ENCODE measurements at places on chromosomes 13 and 19. TPM values are rescaled to one million over a fixed set of nuclear protein-coding genes. Genes with fewer than 3 reads are reported as not detected.

GRCh38 chr13:82797876-82798275 lies 1084.4 kb downstream of the SLITRK1 start:
- no peak for DNase-seq

DNA sequence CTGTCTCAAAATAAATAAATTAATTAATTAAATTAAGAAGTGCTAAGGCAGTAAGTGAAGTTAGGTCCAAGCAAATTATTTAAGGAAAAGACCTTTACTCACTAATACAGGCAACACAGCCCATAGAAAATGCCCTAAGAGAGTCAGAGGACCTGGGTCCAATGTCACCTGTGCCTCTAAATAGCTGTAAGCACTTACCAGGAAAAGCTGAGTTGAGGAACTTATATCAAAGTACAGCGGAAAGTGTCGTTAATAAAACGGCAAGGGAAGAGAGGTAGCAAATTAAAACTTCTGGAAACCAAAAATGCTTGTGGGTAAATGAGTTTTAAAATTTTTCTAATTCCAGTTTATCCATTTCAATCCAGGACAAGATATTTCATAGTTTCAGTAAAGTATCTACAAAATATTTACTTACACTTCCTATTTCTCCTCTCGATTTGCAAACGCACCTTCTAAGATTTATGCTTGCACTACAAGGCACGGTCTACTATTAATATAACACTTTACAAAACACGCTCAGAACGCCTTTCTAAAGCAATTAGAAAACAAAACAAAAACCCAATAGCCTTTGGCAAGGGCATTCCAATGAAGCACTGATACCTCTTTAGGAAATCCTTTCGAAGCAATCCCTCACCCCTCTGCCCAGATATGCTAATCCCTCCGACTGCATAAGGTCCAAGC lies 963 bp downstream of the VPS36 start:
- DNase-seq: no peak

- DNase-seq: no peak
These were observed 479.1 kb upstream of the MIR17HG start for GRCh38 chr13:90868321-90868920.

DNA sequence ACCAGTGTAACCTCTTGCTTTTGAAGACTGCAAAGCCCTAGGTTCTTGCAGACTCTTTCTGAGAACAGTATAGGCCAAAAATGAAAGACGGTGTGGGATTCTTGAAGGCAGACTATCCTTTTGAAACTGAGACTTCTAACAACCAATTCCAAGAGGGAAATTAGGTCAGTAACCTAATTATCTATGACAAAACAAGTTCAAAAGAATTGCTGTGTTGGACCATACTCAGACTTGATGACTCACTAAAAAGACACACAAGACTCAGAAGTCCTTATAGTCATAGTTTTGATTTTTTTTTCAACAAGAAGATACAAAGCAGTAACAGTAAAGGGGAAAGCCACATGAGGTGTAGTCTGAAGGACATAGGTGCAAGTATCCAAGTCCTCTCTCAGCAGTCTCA lies 624.0 kb upstream of the GPC6 start:
- DNase-seq: no peak

DNA sequence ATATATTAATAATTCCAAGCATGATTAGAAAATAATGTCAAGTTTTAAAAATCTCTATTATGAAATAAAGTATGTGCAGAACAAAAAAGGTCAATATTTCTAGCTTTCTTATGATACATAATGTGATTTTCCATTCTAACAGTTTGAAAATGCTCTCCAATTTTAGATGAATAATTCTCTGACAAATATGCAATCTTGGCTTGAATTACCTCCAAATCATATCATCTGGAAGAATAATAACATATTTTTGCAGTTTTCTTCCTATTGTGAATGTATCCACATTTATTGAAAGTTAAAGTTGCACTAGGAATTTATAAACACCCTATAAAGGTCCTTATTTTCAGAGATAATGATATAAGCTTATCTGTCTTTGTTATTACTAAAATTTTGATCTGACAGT lies 548.5 kb upstream of the SLC10A2 start:
- no peak for DNase-seq

Gene POGLUT2
- 20.1 TPM for total RNA-seq

All from H1 (cell line).